Progenitor cell of endocrine pancreas (in vitro differentiated cells): ENCODE measurements at places on chromosomes 13 and 19.

DNA sequence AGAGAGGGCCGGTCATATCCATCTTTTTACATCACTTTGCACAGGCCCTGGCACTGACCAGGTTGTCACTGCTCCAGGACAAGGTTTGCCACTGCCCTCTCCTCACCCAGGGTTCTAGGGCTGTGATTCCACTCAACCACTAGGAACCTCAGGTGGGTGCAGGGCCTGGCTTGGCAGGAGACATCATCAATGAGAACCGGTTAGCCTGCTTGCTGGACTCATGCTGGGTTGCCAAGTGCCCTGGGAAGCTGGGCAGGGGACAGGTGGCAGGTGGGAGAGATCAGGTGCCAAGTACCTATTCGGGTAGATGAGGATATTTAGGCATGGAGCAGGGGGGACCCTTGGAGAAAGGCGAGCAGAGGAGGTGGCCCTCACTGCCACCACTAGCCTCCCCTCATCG, 4.2 kb upstream of the CERS4 start:
- DNase-seq, result no peak

DNA sequence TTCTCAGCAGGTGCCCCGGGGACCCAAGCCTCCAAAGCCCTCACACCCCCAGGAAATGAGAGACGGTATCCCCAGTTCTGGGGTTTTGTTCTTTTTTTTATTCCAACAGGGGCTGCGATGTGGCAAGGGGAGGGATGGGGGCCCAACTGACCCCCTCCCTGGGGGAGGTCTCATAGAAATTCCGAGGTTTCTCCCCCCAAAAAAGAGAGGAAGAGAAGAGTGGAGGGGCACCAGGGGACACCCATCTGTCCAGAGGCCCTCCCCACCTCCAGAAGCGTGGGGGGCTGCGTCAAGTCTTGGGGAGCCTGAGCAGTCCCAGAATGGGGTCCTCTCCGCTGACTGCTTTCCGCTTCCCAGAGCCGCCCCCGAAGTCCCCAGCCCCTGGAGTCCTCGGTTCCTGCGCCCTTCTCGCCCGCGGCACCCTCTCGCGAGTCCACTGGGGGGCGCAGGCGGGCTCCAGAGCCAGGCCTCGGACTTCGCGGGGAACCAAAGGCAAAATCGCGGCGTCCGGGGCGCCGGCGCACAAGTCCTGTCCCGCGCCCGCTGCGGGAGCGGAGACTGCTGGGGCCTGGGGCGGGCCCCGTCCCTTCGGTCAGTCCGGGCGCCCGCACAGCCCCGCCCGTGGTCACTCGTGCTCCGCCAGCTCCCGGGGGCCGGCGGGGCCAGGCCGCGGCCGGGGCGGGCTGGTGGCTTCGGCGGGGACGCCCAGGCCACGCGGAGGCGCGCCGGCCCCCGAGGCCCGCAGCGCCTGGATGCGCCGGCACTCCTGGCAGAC, 4.4 kb upstream of the ATP1A3 start:
- DNase-seq, result peak; percentile 56

- no peak for DNase-seq
Observed at GRCh38 chr13:28626266-28626665, 32.7 kb upstream of the POMP start.

- no peak for DNase-seq
Observed at GRCh38 chr13:74200081-74200480, 65.9 kb upstream of the KLF12 start.

DNA sequence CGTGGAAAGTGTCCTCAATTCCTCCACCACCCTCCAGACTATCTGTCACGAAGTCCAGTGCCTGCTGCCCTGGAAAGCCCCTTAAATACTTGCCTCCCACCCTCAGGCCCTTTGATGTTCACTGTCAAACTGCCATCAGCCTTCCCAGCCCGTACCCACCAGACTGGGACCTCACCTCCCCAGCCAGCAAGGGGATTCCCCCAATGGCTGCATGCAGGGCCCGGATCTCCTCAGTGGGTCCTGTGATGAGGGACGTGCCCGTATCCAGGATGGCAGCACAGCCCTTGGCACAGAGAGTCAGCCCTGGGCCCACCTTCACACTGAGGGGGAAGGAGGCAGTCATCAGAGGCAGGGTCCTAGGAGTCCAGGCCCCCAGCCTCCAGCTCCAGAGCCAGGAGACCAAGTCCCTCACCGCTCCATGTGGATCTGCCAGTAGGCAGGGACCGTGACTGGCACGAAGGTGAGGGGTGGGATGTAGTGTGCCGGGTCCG, 6.1 kb downstream of the NAPSA start:
- no peak for DNase-seq

DNA sequence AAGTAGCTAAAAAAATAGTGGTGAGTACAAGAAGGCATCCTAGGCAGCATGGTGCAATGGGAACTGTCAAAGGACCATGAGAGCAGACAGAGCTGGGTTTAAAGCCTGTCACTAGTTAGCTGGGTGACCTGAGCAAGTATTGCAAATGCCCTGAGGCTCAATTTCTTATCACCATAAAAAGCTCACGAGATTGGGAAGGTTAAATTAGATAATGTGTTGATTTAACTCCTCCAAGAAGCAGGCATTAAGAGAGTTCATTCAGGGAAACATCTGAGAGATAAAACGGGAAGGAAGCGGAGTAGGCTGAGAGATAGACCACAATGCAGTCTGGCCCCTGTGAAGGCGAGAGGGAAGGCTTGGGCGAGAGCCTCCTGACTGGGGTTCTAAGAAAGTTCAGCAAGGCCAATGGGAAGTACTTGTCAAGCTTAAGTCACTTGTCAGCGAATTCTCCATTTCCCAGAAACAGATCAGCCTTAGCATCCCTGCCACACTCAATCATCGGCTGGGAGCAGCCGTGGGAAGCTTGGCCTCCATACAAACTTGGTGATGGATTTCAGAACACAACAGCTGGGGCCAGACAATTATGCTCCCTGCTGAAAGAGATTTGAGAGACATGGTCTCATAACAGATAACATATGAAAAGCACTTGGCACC, 105.5 kb downstream of the POU4F1 start:
- no peak for DNase-seq

DNA sequence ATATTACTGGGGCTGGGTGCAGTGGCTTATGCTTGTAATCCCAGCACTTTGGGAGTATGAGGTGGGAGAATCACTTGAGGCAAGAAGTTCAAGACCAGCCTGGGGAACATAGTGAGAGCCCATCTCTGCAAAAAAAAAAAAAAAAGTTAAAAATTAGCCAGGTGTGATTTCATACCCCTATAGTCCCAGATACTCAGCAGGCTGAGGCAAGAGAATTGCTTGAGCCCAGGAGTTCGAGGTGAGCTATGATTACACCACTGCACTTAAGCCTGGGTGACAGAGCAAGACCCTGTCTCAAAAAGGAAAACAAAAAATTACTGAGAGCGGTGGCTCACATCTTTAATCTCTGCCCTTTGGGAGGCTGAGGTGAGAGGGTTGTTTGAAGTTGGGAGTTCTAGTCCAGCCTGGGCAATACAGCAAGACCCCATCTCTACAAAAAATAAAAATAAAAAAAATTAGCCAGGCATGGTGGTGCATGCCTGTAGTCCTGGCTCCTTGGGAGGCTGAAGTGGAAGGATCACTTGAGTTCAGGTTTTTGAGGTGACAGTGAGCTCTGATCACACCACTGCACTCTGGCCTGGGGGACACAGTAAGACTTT, 87.5 kb downstream of the ZMYM2 start:
- no peak for DNase-seq

GRCh38 chr19:56842412-56842811, 1.9 kb upstream of the PEG3 start:
- DNase-seq, result no peak

DNA sequence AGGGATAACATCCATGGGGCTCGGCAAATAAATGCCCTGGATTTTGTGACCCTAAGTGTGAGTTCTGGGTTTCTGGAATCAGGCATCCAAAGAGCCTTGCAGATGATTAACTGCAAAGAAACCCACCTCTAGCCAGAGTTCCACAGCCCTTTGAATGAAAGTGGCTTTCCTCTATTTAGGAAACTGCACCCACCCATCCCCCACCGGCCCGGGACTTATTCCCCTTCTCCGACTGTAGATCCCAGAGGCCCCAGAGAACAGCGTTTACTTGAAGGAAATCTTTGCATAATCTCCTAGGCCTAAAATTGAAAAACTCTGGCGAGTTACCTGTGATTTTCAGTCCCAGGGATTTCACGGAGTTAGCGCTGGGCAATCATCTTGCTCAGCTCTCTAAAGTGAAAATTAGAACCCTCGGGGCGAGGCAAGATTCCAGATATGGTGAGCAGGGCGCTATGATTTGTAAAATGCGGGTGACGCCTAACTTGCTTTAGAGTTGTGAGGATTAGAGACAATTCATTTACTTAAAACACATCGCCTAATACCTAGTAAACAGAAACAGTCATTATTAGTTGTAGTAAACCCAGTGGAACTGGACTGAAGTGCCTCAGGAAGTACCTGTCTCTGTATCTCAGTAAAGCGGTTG, 9.4 kb downstream of the URAD start:
- DNase-seq, result no peak

DNA sequence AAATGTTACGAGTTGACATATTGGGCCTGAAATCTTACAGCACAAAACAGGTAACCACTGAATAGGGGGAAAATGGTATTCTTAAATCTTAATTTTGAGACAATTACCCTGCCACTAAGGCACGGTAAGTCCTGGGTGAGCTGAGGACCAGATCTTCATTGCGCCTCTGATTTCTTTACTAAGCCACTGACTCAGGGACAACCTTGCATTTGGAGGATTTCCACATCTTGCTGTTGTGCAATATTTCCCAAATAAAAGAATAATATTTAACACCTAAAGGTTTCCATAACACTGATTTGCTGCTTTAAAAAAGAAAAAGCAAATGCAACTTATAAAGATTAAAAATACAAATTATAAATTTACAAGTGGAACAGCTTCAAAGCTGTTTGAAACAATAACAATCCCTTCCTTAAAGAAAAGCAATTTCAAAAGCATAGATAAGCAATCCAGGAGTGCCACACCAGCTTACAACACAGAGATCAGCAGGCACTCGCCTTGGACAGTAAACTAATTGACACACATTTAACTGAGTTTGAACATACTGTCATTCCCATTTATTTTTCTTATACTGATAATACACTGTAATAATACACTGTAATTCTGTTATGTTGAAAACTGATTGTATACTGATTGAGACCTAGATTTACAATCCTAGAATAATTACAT, 79.6 kb upstream of the DOCK9 start:
- no peak for DNase-seq

- no peak for DNase-seq
Observed at GRCh38 chr13:47859165-47859564, 141.9 kb downstream of the SUCLA2 start.

GRCh38 chr13:43687038-43687437, 99.7 kb downstream of the ENOX1 start:
- no peak for DNase-seq

DNA sequence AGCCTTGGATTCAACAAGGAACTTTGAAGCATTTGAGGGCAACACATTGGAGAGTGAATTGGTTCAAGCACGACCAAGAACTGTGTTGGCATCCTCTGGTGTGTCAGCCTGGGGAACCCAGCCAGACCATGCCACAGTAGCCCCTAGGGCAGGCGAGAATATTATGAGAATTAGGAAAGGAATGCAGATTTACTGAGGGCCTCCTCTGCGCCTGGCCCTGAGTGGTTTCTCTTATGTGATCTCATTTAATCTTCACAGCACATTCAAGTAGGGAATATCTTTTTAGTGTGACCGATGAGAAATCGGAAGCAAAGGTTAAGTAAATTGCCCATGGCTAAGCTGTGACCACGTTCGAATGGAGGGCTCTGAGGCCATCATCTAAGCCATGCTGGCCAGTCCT, 15.3 kb upstream of the ERICH6B start:
- DNase-seq, result no peak

DNA sequence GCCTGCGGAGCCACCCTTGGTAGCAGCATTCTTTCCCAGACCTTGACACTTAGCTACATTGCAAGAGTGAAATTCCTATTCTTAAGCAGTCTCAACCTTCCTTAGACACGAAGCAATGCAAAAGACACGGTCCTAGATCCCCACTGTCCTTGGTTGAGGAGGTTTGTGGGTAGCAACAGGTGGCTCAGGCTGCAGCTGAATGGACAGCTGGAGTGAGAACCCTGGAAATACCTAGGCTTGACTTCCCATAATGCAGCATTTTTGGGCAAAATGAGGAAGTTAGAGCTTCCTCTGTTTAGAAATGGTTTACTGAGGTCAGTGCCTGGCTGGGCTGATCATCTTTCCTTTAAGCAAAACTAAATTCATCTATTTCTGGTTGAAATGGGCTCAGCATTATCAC, 296.6 kb downstream of the RFC3 start:
- no peak for DNase-seq

DNA sequence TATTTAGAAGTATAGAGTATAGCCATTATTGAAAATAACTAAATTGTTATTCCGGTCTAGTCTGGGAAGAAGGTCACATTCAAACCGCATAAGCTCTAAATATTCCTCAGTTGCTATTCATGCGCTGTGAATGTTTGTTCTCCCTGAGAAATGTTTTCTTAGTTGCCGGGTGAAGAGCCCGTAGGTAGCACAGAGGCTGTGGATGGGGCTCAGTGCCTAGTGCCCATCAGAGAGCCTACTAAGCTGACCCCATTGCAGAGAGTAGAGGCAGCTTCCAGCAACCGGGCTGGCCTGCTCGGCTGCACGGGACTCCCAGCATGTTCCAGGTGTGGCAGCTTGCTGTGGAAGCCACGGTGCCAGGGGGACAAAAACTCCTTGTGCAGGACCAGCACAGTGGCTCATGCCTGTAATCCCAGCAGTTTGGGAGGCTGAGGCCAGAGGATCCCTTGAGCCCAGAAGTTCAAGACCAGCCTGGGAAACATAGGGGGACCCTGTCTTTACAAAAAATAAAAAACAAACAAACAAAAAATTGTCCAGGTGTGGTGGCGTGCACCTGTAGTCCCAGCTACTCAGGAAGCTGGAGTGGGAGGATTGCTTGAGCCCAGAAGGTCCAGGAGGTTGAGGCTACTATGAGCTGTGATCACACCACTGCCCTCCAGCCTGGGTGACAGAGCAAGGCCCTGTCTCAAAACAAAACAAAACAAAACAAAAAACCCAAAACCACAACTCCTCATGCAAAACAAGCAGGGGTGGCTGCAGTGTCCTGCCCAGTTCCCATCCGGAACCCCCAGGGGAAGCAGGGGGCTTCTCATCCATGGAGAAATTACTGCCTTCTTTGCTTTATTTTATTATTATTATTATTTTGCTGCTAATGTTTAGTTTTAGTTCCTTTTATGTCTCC, 82.5 kb downstream of the KCTD15 start:
- DNase-seq, result no peak

DNA sequence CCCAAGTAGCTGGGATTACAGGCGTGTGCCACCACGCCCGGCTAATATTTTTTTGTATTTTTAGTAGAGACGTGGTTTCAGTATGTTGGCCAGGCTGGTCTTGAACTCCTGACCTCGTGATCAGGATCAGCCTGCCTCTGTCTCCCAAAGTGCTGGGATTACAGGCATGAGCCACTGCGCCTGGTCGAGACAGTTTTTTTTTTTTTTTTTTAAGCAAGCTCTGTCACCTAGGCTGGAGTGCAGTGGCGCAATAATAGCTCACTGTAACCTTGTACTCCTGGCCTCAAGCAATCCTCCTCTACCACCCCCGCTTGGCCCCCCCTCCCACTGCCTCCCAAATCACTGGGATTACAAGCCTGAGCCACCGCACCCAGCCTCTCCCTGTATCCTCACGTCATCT, 6.4 kb upstream of the MAP2K7 start:
- DNase-seq, result no peak
